ENCODE measurements at places on chromosomes 1 and 21. TPM values are rescaled to one million over a fixed set of nuclear protein-coding genes. Genes with fewer than 3 reads are reported as not detected.

The FMOD gene
- 38.6 TPM for total RNA-seq

The VSIG8 gene
- not detected for total RNA-seq

The LMX1A gene
- total RNA-seq: 0.22 TPM

The LAPTM5 gene
- 41.0 TPM for total RNA-seq

The MROH9 gene
- total RNA-seq: not detected

GRCh38 chr1:214319938-214320337 lies 39.0 kb downstream of the SMYD2 start:
- no peak for DNase-seq

GRCh38 chr1:167430134-167430848 lies 88.0 kb downstream of the CD247 start:
- no peak for DNase-seq

- no peak for DNase-seq
Observed at GRCh38 chr21:32834916-32835235, 63.3 kb upstream of the PAXBP1 start.

GRCh38 chr1:24009406-24009805 lies 29.3 kb upstream of the SRSF10 start:
- DNase-seq: no peak

All from colonic mucosa (tissue), 4 donors.